Hematopoietic multipotent progenitor cell (in vitro differentiated cells): ENCODE measurements at places on chromosomes 6 and 20. TPM values are rescaled to one million over a fixed set of nuclear protein-coding genes. Genes with fewer than 3 reads are reported as not detected.

The RAD21L1 gene
- total RNA-seq = not detected

The GLP1R gene
- not detected for total RNA-seq

The ZNF165 gene
- 1.6 TPM for total RNA-seq

The LZTS3 gene
- total RNA-seq = 9.4 TPM

The C20orf144 gene
- 0.27 TPM for total RNA-seq

The COL9A1 gene
- total RNA-seq = not detected

The HLA-DPB1 gene
- total RNA-seq = 396 TPM

The SLC16A10 gene
- 3.8 TPM for total RNA-seq
